ENCODE measurements at places on chromosomes 4 and X.

GRCh38 chr4:142959173-142959572, 113.1 kb upstream of the INPP4B start:
- no peak for DNase-seq

- DNase-seq = no peak
These were observed 200.6 kb upstream of the FTHL17 start for GRCh38 chrX:31272472-31272775.

DNA sequence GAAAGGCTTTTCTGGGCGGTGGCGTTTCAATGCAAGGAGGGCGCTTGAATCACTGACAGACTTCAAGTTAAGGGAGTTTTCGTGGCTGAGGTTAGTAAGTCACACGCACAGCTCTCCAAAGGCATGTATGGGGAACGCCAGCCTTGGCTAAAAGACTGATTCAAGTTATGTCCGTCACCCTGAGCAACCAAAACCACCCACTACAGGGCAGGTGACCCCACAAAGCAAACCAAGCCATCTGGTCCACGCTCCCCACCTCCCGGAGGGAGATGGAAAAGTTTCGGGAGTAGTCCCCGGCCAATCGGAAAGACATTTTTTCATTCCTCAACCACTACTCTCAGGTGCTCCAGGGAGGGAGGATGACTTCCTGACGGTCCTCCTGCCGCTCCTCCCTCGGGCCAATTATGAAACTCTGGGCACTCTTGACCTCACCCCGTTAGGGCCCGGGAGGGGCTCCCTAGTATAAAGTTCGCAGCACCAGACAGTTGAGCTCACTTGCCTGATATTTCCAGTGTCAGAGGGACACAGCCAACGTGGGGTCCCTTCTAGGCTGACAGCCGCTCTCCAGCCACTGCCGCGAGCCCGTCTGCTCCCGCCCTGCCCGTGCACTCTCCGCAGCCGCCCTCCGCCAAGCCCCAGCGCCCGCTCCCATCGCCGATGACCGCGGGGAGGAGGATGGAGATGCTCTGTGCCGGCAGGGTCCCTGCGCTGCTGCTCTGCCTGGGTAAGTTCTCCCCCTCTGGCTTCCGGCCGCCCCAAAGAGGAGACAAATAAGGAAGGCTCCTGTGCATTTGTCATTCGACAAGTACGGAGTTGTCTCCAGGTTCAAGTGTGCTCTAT, at the start of gene EREG:
EREG (plus strand) TSS at position 494 of the 840 bp plus-strand sequence; CDS start at position 658, 164 bp downstream.
- no peak for DNase-seq

DNA sequence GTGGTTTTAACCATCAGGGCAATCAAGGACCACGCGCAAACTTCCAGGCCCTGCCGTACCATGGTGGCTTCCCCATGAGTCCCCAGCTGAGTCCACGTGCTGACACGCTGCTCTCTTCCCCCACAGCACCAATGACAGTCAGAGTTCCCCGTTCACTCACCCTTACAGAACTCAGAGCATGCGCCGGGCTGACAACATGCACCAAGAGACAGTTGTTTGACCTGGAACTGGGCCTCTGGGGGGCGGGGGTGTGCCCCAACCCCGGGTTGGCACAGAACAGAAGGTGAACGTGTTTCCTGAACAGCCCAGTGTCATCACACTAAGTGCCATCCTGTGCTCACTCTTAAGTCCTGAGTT, 29.4 kb downstream of the IRF2 start:
- peak; percentile 31 for DNase-seq

GRCh38 chr4:8177552-8177951, 18.9 kb upstream of the ABLIM2 start:
- no peak for DNase-seq

- no peak for DNase-seq
These were observed 101.6 kb downstream of the KLHL8 start for GRCh38 chr4:87118826-87119225.

DNA sequence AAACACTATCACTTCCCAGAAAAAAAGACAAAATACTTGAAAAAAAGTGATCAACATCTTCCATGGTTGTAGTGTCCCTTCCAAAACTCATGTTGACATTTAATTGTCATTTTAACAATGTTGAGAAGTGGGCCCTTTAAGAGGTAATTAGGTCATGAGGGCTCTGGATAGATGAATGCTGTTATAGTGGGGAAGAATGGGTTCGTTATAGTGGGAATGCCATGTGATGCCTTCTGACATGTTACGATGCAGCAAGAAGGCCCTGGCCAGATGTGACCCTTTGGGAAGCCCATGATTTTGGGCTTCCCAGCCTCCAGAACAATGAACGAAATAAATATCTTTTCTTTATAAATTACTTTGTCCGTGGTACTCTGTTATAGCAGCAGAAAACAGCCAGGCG, 4.0 kb upstream of the SLC10A6 start:
- DNase-seq = no peak

- no peak for DNase-seq
These were observed 100.7 kb upstream of the GRPR start for GRCh38 chrX:16022580-16023200.

GRCh38 chr4:86563416-86563815, 30.7 kb upstream of the PTPN13 start:
- no peak for DNase-seq

GRCh38 chrX:136456133-136456532, 31.6 kb upstream of the BRS3 start:
- DNase-seq = no peak

DNA sequence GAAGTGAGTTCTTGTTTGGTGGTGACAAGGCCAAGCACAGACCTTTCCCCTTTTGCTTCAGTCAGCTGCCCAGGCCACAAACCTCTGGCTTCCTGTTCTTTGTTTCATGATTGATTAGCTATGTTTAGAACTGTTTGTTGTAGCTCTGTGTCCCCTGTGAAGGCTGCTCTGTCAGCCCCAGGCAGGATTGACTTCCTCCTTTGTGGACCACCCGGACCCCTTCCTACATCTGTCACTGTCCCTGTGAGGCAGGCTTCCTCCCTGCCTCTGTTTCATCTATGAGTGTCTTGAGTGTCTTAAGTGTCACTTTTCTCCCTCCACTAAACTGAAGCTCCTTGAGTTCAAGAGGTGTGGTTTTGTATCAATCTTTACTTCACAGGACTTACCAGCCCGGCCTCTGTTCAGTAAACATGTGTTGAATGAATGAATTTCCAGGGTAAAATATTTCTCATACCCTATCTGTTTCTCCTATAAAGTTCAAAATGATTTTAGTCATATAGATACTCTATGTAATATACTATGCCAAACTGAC, 83.5 kb downstream of the ZNF674 start:
- no peak for DNase-seq

- DNase-seq = no peak
These were observed 40.5 kb downstream of the MED14 start for GRCh38 chrX:40694802-40695201.

- no peak for DNase-seq
These were observed 1833.0 kb upstream of the PCDH10 start for GRCh38 chr4:131316086-131316485.

- no peak for DNase-seq
These were observed 485 bp downstream of the AADAT start for GRCh38 chr4:170089274-170089667.

GRCh38 chr4:7828011-7828720, 111.5 kb downstream of the AFAP1 start:
- peak; percentile 37 for DNase-seq

DNA sequence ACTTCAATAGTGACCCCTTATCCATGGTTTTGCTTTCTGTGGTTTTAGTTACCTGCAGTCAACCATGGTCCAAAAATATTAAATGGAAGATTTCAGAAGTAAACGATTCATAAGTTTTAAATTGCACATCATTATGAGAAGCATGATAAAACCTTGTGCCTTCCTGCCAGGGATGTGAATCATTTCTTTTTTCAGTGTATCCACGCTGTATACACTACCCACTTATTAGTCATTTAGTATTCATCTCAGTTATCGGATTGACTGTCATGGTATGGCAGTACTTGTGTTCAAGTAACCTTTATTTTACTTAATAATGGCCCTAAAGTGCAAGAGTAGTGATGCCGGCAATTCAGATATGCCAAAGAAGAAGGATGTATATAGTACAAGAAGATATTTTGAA, 37.7 kb upstream of the TASL start:
- no peak for DNase-seq

DNA sequence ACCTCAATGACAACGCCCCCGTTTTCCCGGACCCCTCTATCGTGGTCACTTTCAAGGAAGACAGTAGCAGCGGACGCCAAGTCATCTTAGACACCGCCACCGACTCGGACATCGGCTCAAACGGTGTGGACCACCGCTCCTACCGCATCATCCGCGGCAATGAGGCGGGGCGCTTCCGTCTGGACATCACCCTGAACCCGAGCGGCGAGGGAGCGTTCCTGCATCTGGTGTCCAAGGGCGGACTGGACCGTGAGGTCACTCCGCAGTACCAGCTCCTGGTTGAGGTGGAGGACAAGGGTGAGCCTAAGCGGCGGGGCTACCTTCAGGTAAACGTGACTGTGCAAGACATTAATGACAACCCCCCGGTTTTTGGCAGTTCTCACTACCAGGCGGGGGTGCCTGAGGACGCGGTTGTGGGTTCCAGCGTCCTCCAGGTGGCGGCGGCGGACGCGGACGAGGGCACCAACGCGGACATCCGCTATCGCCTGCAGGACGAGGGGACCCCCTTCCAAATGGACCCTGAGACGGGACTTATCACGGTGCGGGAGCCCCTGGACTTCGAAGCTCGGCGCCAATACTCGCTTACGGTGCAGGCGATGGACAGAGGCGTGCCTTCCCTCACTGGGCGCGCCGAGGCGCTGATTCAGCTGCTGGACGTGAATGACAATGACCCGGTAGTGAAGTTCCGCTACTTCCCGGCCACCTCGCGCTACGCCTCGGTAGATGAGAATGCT, 2.2 kb downstream of the FAT4 start:
- DNase-seq = no peak

- no peak for DNase-seq
These were observed 4.8 kb downstream of the SOWAHD start for GRCh38 chrX:119763181-119763580.

DNA sequence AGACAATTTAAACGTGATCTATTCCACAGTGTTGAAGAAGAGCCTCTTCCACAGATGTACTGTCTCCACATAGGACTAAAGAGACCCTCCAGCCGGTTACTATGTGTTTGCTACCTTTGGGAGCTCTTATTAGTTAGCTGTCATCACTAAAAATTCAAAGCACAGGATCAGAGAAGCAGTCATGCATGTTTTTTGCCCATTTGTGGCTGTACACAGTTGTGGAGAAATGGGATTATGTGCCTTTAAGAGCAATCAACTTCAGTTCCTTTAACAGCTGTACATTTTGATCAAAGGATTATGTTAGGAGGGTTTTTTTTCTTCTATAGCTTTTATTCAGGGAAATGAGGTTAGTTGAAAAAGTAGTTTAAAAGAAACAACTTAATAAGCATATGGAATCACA, 149.0 kb upstream of the SPOCK3 start:
- no peak for DNase-seq

- no peak for DNase-seq
These were observed 40.0 kb downstream of the ARSD start for GRCh38 chrX:2889045-2889605.

GRCh38 chr4:89586864-89587263, 250.1 kb downstream of the SNCA start:
- no peak for DNase-seq

DNA sequence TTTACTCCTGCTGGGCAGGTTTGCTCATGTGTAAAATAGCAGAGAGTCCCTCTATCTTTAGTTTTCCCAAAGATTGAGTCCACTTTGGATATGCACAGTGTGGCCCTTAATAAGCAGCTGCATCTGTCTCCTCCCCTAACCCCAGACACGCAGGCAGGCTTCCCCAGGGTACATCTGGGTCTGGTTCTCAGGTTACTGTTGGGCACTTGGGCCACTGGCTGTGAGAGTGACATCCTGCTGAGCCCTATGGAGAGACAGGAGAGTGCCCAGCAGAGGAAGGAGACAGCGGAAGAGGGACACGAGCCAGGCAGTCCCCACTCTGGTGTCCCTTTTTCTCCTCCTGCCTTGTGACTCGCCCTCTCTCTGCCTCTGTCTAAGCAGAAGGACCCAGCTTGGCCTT, 16.0 kb downstream of the XK start:
- DNase-seq = no peak

DNA sequence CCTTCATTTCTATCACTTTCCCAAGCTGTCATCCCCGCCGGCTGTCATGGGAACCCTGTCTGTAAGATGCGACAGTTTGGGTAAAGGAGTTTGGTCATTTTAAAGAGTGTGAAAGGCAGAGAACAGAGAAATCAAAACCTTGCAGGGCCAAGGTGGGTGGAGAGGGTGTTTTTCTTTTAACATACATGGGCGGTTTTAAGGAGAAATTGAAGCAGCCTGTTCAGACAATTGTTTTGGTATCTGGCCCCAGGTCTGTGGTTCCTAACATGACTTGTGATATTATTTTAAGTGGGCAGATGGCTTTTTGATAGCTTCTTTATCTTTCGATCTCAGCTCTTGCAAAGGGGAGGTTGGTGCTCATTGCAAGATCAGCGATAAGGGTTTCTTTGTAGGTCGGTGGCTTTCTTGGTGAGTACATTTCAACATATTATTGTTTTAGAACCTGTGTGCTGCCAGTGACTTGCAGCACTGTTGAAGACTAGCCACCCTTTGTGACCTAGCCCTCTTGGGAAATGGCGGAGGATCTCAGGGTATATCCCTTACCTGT, 3.7 kb downstream of the PPP1R3F start:
- DNase-seq = no peak

GRCh38 chr4:154618708-154619315, 6.4 kb upstream of the FGG start:
- peak; percentile 25 for DNase-seq

DNA sequence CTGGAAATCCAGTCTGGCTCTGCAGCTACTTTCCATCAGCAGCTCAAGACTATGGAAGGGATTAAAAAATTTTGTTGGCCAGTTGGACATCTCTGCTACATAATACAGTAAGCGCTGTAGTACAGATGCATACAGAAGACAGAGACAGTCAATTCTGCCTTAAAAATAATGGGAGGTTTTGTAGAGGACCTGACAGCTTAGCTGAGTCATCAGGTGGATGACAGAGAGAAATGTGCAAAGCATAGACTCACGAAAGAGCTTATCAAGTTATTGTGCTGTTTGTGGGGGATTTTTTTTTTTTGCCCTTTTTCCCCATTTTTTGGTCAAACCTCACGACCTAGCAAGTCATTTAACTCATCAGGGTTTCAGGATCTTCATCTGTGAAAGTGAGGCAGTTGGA, 149.0 kb upstream of the SCML1 start:
- no peak for DNase-seq

- DNase-seq = no peak
These were observed 3.3 kb upstream of the BBS7 start for GRCh38 chr4:121873604-121874003.

DNA sequence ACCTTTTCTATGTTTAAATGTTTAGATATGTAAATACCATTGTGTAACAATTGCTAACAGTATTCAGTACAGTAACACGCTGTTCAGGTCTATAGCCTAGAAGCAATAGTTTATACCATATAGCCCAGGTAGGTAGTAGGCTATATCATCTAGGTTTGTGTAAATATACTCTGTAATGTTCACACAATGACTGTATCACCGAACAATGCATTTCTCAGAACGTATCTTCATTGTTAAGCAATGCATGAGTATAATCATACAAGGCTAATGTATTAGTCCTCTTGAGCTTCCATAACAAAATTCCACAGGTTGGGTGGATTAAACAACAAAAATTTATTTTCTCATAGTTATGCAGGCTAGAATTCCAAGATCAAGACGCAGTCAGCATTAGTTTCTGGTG, 22.7 kb downstream of the ARMCX4 start:
- no peak for DNase-seq

- no peak for DNase-seq
These were observed 75.6 kb downstream of the SYTL5 start for GRCh38 chrX:38081909-38082308.

Measured in activated T-cell treated with anti-CD3 and anti-CD28 coated beads for 24 hours (primary cell).